Stimulated activated CD4-positive, alpha-beta T cell treated with anti-CD3 and anti-CD28 coated beads, Interleukin-2, amount 100 ng/mL, for 48 hours (primary cell): ENCODE measurements at places on chromosomes 4 and X.
A peak's percentile ranks its signal among the peaks of the same experiment; 100 is the strongest.

DNA sequence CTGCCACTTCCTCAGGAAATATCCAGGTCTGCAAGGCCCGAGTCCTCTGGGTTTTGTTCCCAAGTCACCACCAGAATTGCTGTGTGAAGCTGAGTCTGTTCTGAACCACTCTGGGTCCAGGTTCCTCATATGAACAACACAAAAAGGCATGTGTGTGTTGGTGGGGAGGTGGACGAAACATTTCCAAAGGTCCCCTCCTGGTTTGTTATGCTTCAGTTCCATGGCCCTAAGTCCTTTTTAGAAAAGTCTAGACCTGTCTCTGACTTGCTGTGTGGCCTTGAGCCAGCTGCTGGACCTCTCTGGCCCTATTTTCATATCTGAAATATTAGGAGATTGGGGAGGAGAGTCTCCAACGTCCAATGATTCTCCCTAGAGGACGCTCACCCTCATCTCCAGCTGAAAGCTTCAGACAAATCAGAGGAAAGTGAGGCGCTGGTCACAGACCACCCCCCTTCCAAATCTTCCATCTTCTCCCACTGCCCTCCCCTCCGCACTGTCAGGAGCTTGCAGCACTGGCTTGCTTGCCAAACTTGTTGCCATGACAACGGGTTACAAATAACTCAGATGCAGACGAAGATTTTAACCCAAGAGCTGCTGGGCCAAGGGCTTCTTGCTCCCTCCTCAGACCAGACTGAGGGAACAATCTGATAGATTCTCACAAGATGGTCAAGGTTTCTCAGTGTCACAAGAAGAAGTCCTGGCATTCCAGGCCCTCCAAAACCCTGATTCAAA lies 64.5 kb downstream of the SMC1A start:
- DNase-seq, result no peak

DNA sequence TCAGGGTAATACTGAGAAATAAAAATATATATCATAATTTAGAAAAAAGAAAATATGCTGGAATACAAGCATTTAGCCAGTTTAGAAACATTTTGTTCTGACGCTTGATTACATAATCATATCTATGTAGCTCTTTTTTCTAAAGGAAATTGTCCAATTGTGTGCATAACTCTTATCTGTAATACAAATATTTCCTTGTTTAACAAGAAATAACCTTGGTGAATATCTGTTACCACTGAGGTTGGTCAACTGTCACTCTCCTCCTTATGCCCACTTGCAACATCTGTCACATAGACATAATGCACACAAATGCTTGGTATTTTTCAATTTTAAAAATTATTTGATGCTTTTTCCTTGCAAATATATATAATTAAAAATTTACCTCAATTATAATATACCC lies 609.7 kb downstream of the TLL1 start:
- DNase-seq, result no peak

DNA sequence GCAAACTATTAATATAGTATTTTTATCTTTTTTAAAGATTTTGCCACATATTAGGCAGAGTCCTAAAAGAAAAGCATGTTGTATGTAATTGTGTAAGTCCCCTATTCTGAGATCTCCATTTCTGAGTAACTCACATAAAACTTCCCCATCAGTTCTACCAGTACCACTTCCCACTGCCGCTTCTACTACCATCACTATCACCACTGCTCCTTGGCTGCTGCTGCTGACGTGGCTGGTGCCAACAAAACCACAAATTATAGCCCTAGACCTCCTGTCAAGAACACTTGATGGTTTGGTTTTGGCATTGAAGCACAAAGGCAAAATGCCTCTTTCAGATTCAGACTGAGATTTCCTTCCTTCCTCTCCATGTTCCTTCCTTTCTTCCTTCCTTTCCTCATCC lies 106.4 kb downstream of the MMRN1 start:
- no peak for DNase-seq

DNA sequence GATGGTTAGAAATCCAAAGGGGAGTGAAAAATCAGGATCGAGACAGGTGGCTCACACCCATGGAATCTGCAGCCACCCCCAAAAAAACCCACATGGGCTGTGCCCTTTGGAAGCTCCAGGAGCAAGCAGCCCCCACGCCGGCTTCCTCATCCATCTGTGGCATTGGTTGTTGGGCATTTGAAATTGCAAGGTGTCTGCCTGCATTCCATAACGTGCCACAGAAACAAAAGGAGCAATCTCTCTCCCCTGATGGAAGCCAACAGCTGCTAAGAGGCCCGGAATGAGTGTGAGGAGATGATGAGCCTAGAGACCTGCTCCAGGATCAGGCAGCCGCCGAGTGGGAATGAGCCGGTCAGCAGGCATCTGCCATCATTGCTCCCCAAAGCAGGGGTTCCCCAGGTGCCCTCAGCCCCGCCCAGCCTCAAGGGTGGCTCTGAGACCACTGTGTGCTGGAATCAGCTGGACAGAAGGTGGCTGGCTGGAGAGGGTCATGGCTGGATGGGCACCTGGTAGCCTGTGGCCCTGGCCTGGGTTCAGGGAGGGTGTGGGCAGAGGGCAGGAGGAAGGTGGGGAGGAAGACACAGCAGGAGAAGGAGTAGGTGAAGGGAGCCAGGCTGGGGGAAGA lies 113.2 kb downstream of the CRLF2 start:
- no peak for DNase-seq

- no peak for DNase-seq
Observed at GRCh38 chrX:130770615-130771014, 132.4 kb downstream of the ENOX2 start.

DNA sequence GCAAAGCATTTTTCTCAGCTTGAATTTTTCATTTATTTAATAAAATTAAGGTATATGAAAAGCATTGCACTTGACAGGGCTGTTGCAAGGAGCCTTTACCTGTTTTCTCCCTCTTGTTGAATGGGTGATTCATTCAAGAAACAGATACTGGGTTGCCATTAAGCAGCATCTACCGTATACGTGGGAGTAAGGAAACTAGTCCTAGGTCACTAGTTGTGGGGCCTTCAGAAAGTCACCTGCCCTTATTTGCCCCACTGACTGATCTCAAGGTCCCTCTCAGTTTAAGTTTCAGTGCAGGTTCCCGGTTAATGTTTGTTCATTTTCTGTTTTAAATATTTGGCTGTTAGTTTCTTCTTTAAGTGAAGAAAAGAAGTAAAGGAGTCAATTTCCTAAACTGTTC lies 34.0 kb downstream of the LHFPL1 start:
- DNase-seq, result no peak

GRCh38 chrX:23900220-23900797 lies 7.4 kb downstream of the APOO start:
- no peak for DNase-seq

DNA sequence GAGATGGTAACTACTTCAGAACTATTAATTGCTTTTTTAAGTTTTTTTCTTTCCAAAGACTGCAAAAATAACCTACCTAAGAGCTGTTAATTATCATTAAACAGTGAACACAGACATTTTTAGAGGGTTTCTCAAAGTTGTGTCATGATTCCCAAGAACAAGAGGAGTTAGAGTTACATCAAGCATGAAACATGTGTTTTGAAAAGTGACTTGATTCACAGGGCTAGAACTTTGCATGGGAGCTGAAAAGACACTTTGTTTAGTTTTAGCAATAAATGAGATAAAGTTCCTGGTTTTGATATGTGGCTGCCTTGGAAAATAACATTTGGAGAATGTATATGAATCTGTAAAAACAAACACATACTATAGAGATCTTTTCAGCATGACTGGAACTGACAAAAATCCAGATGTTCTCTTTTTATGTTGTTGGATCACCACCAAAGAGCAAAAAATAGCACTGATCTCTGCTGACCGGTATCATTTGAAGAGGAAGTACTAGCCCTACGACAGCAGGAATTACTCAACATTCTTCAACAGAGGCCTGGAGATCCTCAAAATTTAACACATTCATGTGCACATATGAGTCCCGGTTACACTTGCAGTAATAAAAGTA lies 173.0 kb upstream of the PCDH18 start:
- DNase-seq, result no peak

- no peak for DNase-seq
Observed at GRCh38 chr4:67576538-67576937, 18.0 kb downstream of the STAP1 start.

DNA sequence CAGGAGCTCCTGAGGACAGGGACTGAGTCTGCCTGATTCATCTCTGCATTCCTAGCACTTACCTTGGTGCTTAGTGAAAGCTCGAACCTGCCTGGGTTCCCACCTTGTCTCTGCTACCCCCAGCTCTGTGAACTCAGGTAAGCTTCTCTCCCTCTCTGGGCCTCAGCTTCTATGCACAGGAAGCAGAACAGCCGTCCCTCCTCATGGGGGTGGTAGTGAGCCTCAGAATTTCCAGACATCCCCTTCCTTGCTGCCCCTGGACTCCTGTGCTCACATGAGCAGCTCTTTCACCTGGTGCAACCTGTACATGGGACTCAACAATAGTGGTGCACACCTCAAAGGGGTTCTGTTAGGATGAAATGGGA lies 50.8 kb downstream of the HTRA3 start:
- DNase-seq, result no peak

GRCh38 chr4:133102612-133103409 lies 46.3 kb upstream of the PCDH10 start:
- no peak for DNase-seq

DNA sequence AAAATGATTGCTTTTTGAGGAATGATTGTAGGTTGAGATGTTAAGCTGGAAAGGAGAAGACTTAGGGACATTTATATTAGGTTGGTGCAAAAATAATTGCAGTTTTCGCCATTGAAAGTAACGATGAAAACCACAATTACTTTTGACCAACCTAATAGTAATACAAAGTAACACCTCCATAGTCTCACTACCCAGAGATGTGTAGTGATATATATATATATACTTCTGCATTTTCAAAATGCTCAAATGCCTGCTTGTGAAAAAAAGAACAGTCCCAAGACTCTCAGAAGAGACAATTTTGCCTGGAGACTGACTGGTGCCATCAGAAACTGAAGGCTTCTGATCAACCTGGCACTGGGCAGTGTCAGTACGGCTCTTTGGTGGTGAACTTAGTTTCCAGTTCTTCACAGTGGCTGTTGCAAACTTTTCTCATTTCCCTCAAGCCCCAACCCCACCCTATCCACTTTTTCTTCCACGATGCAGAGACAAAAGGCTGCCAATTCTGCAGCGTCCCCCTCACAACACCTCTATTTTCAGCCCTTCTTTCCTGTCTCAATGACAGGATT lies 35.1 kb upstream of the TAPT1 start:
- DNase-seq, result no peak

DNA sequence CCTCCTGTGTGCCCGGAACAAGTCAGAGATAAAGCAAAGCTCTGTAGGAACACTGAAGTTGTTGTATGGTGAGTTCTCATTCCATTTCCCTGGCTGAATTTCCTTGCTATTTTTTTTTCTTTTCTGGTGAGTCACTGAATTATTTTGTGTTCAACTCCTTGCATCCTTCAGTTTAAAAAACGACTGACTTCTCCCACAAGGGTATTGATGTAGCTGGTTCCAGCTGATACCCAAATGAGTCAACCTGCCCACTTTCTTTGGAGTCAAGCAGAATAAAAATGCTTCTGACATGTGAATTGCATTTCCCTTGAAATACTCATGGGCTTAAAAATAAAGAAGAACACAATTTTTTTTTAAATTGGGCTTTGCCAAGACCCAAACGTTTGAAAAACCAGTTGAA lies 85.5 kb downstream of the SHOX start:
- DNase-seq, result no peak

DNA sequence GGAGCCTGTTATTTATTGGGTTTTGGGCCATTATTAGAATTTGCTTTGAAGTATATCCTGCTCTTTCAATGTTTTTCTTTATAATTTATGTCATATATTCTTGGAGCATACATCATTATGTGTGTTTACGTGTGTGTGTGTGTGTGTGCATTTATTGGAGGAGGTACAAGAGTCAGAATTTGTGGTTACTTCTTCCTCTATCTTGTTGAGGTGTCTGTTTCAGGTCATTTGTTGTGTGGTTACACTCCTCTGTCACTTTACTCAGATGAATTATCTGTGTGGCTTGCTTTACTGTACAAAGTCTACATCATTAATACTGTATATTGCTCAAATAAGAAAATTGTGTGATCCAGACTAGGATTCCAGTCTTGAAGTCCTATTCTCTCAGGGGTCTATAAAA lies 1957.4 kb upstream of the TENM3 start:
- no peak for DNase-seq

- DNase-seq, result peak; percentile 4
Observed at GRCh38 chrX:32530802-32531403, 680.4 kb downstream of the DMD start.

DNA sequence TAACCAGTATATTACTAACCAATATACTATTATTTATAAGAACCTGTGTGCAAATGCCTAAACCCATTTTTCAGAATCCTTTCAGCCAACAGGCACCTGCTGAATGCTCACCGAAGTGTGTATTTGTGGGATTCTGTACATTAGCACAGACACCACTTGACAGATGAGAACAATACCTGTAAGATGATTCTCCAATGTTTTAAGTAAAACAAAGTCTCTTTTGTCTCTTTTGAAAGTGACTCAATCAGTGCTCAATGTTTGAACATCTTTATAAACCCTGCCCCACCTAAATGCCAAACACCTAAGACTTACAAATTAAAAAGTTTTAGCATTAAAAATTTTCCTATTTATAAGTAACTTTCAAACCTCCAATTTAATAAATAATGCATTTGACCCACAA lies 763 bp downstream of the ASB9 start:
- no peak for DNase-seq

- DNase-seq, result no peak
Observed at GRCh38 chrX:130039847-130040246, 57.4 kb downstream of the BCORL1 start.

DNA sequence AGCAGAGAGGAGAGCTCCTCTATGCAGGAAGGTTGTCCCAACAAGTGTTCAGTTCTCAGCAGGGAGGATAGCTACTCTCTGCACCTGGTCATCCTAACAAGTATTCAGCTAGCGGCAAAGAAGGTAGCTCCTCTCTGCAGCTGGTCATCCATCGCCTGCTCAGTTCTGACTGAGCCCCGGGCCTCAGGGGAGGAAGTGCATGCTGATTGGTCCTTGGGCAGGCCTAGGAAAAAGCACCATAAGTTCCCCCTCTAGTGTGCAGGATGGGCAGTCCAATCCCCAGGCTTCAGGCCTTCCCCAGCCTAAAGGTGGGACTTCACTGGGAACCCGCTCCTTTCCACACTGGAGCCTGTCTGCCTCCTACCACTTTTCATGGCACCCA lies 4.4 kb upstream of the FBXW7 start:
- DNase-seq, result no peak

GRCh38 chr4:93042746-93043145 lies 739.0 kb downstream of the GRID2 start:
- no peak for DNase-seq

DNA sequence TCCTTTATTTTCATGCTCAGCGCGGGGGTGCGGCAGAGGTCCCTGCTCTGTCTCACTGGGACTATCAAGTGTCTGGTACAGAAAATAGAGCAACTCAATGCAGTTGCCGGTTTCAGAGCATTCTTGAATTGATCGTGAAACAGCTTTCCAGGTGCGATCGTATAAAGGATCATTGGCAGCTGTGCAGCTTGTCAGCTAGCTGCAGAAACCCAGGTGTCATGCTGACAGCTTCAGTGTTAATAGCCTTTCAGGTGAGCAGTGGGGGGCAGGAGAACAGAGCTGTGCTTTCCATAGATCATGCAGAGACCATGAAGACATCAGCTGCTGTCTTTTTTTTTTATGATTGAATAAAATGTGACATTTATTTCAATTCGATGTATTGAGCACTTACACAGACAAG lies 583.9 kb downstream of the NLGN4X start:
- DNase-seq, result no peak
